ENCODE measurements at places on chromosomes 5 and 9.
A peak's percentile ranks its signal among the peaks of the same experiment; 100 is the strongest.

- DNase-seq: no peak
These were observed 51.2 kb downstream of the FXN start for GRCh38 chr9:69086769-69087168.

- DNase-seq: no peak
These were observed 230.2 kb downstream of the TMEM232 start for GRCh38 chr5:110496276-110496675.

GRCh38 chr9:95980262-95981125, 105.0 kb downstream of the ERCC6L2 start:
- peak; percentile 50 for DNase-seq

- DNase-seq: peak; percentile 87
These were observed 38.9 kb downstream of the SLC35D2 start for GRCh38 chr9:96344458-96345180.

DNA sequence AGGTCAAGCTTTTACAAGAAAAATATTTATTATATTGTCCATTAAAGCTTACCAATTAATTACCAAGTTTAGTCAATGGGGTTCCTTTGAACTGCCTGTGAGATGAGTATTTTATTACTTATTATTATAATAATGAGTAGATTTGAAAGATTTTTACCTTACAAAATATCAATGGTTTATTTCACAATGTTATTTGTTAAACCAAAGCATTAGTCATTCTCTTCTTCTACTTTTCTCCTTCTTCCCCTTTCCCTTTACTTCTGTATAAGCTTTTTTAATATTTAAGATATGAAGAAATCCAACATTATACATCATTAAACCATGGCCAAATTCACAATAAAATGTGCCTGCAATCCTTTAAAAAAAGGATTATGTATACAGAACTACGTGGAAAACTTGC, 369.5 kb downstream of the ARL15 start:
- DNase-seq: no peak

- DNase-seq: no peak
These were observed 297.5 kb upstream of the GRIN3A start for GRCh38 chr9:102035929-102036328.

GRCh38 chr5:72356361-72356760, 36.2 kb downstream of the PTCD2 start:
- DNase-seq: no peak

GRCh38 chr5:73263001-73263710, 90.2 kb downstream of the TMEM174 start:
- no peak for DNase-seq

DNA sequence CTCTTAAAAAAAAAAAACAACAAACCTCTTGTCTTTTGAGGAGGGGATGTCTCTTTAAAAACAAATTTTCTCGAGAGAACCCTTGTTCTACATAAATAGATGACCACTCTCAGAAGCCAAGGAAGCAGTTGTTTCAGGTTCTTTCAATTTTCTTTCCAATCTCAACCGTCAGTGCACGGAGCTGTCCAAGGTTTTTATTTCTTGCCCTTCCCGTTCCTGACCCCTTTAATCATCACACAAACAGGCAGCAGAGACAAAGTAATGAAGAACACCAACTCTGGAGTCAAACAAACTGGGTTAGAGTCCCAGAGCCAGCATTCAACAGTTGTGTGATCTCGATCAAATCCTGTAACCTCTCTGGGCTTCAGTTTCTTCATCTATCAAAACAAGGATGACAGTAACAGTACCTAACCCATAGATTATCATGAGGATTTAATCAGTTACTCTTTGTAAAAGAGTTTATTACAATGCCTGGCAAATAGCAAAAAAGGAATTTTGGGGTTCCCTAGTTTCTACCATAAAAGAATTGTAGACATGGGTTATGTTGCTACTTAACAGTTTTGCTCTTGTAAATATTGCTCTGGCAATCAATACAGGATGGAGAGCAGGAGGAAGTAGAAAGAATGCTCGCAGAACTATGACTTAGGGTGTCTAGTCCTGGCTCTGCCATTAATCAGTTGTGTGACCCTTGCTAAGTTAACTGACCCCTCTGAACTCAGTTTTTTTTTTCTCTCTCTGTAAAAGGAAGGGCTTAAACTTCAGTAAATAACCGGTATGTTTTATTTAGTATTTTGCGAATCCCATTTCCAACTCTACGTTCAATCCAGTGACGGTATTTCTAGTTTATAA, 1.0 kb upstream of the NIM1K start:
- peak; percentile 38 for DNase-seq
